ENCODE measurements at places on chromosomes 4 and X. TPM values are rescaled to one million over a fixed set of nuclear protein-coding genes. Genes with fewer than 3 reads are reported as not detected.

The HTR2C gene
- total RNA-seq = not detected

The PAGE4 gene
- total RNA-seq = not detected

The PHEX gene
- 3.0 TPM for total RNA-seq

The ADGRG2 gene
- not detected for total RNA-seq

The ACTRT1 gene
- not detected for total RNA-seq

The FAM149A gene
- total RNA-seq = 0.59 TPM

The MAP3K15 gene
- 1.2 TPM for total RNA-seq

The SHOX gene
- not detected for total RNA-seq

The TECRL gene
- not detected for total RNA-seq

The CCKAR gene
- total RNA-seq = not detected

The FOXR2 gene
- total RNA-seq = not detected

The ATP1B4 gene
- not detected for total RNA-seq

The ADRA2C gene
- not detected for total RNA-seq

The XAGE2 gene
- not detected for total RNA-seq

The ZNF330 gene
- total RNA-seq = 65.7 TPM

The CT45A3 gene
- total RNA-seq = not detected

The CSN1S1 gene
- not detected for total RNA-seq

The GPM6B gene
- not detected for total RNA-seq

The FHIP1A gene
- total RNA-seq = 0.19 TPM

The ASB9 gene
- 0.32 TPM for total RNA-seq

The RRH gene
- not detected for total RNA-seq

The FGFBP1 gene
- not detected for total RNA-seq

The POU4F2 gene
- total RNA-seq = not detected

The FOXO4 gene
- 10.8 TPM for total RNA-seq

Data from activated CD4-positive, alpha-beta T cell treated with anti-CD3 and anti-CD28 coated beads for 36 hours (primary cell).